ENCODE measurements at places on chromosomes 11 and 22. TPM values are rescaled to one million over a fixed set of nuclear protein-coding genes. Genes with fewer than 3 reads are reported as not detected.

BDNF gene
- total RNA-seq = 4.4 TPM

FGF4 gene
- not detected for total RNA-seq

PSMA1 gene
- total RNA-seq = 163 TPM

P2RX3 gene
- not detected for total RNA-seq

GGT5 gene
- total RNA-seq = 37.5 TPM

GRCh38 chr22:44667829-44668189 lies 34.2 kb upstream of the PRR5 start:
- no peaks in the 10 kb centered on the region for H3K36me3 ChIP-seq
- no peak overlapping the region for H3K27ac ChIP-seq
- DNase-seq = no peak
- H3K27me3 ChIP-seq = no peaks in the 10 kb centered on the region
- H3K4me3 ChIP-seq = peak overlapping the region; percentile 64
- peaks cover 11% of the 10 kb centered on the region for H3K4me1 ChIP-seq

GRCh38 chr11:78560153-78560552 lies 14.5 kb downstream of the NARS2 start:
- no peak overlapping the region for H3K27ac ChIP-seq
- DNase-seq = no peak
- peaks cover 20% of the 10 kb centered on the region for H3K36me3 ChIP-seq
- H3K4me1 ChIP-seq = peaks cover 30% of the 10 kb centered on the region
- no peaks in the 10 kb centered on the region for H3K27me3 ChIP-seq

GRCh38 chr11:78801161-78801884 lies 226.7 kb upstream of the NARS2 start:
- DNase-seq = no peak
- no peaks in the 10 kb centered on the region for H3K27me3 ChIP-seq
- H3K27ac ChIP-seq = peak overlapping the region; percentile 97
- no peaks in the 10 kb centered on the region for H3K36me3 ChIP-seq
- H3K4me3 ChIP-seq = no peak overlapping the region
- H3K4me1 ChIP-seq = peaks cover 71% of the 10 kb centered on the region

- peak overlapping the region; percentile 49 for H3K4me3 ChIP-seq
- peak overlapping the region; percentile 43 for H3K27ac ChIP-seq
- no peak for DNase-seq
- H3K4me1 ChIP-seq = peaks cover 14% of the 10 kb centered on the region
- no peaks in the 10 kb centered on the region for H3K27me3 ChIP-seq
These were observed 203.5 kb upstream of the MTNR1B start for GRCh38 chr11:92765965-92766371.

DNA sequence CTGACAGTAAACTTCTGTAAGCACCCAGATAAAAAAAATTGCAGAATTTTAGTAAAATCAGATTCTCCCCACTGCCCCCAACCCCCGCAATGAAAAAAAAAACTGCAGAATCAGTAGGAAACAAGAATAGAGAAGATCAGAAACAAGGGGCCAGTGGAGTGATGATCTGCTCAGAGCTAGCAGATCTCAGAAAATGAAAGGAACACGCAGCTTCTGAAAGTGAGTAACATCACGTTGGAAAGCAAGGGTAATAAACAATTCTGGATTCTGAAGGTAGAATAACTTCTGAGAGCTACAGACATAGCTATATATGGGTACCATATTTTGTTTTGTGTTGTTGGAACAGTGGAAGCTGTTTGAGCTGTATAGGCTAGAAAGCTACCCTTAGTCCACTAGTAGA lies 23.2 kb downstream of the ACAT1 start:
- H3K27ac ChIP-seq = no peak overlapping the region
- H3K27me3 ChIP-seq = no peaks in the 10 kb centered on the region
- H3K36me3 ChIP-seq = peaks cover 40% of the 10 kb centered on the region
- H3K4me1 ChIP-seq = no peaks in the 10 kb centered on the region

DNA sequence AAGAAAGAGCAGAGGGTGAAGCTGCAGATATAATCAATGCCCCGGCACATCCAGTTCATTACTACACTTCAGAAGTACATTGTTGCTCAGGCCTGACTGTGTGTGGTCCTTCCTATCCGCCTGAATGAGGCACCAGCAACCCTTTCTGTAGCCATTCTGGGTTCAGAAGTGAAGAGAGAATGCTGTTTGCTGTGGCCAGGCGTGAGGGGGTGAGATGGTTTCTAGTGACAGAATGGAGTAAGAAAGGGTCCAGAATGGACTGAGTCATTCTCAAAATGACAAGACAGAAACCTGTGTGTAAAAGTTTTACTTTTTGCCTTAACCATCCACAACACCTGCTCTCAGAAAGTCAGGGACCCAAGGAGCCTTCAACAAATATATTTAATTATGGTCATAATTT lies 334.8 kb downstream of the GUCY1A2 start:
- H3K4me3 ChIP-seq = no peak overlapping the region
- no peak overlapping the region for H3K27ac ChIP-seq
- H3K36me3 ChIP-seq = peaks cover 2% of the 10 kb centered on the region
- H3K4me1 ChIP-seq = peaks cover 7% of the 10 kb centered on the region
- no peaks in the 10 kb centered on the region for H3K27me3 ChIP-seq

GRCh38 chr11:96303980-96304379 lies 39.0 kb downstream of the MAML2 start:
- H3K27ac ChIP-seq = peak overlapping the region; percentile 65
- no peak for DNase-seq
- no peaks in the 10 kb centered on the region for H3K36me3 ChIP-seq
- H3K4me1 ChIP-seq = peaks cover 76% of the 10 kb centered on the region
- H3K27me3 ChIP-seq = no peaks in the 10 kb centered on the region

DNA sequence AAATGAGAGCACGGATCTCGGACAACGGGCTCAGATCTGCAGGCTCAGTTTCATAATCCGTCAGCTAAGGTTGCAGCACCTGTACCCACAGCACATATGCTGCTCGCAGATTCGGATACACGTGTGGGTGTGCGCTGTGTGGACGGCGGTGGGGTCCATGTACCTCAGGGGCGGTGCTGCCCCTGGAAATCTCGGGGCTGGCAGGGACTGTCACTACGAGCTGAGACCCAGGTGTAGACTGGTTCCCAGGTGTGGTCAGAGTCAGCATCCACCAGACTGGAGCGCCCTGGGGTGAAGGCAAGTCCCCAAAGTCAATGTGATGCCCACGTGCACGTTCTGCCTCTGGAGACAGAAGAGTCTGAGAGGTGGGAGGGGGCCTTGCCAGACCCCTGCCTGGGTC lies 989.3 kb downstream of the BRD1 start:
- no peak overlapping the region for H3K27ac ChIP-seq
- H3K4me1 ChIP-seq = no peaks in the 10 kb centered on the region
- no peak for DNase-seq
- H3K4me3 ChIP-seq = no peak overlapping the region
- H3K27me3 ChIP-seq = peaks cover 5% of the 10 kb centered on the region

DNA sequence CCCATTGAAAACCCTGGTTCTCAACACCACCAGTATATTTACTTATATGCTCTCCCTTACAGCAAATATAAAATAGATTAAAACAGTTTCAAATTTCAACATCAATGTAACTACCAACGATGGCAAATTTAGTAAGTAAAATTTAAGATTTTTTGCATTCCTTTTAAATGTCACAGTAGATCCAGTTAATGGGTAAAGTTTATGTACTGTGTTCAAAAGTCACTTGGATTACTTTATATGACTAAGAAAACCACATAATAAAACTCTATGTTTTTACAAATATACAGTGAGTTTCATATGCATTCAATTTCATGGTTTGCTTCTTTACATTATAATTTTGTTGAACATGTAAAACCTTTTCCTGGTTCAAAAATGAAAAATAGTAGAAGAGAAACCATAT lies 364.6 kb downstream of the AASDHPPT start:
- H3K4me3 ChIP-seq = no peak overlapping the region
- DNase-seq = no peak
- H3K36me3 ChIP-seq = no peaks in the 10 kb centered on the region
- no peaks in the 10 kb centered on the region for H3K27me3 ChIP-seq

- no peaks in the 10 kb centered on the region for H3K4me1 ChIP-seq
- H3K27ac ChIP-seq = no peak overlapping the region
- peaks cover 31% of the 10 kb centered on the region for H3K27me3 ChIP-seq
These were observed 51.3 kb downstream of the TRIM29 start for GRCh38 chr11:120086651-120087050.

GRCh38 chr11:1168256-1168655 lies 10.5 kb downstream of the MUC5AC start:
- no peak for DNase-seq
- no peak overlapping the region for H3K4me3 ChIP-seq
- no peak overlapping the region for H3K27ac ChIP-seq
- peaks cover 1% of the 10 kb centered on the region for H3K36me3 ChIP-seq

GRCh38 chr11:47867823-47868222 lies 19.7 kb upstream of the NUP160 start:
- H3K27me3 ChIP-seq = no peaks in the 10 kb centered on the region
- peaks cover 36% of the 10 kb centered on the region for H3K4me1 ChIP-seq
- no peak for DNase-seq
- no peak overlapping the region for H3K27ac ChIP-seq

DNA sequence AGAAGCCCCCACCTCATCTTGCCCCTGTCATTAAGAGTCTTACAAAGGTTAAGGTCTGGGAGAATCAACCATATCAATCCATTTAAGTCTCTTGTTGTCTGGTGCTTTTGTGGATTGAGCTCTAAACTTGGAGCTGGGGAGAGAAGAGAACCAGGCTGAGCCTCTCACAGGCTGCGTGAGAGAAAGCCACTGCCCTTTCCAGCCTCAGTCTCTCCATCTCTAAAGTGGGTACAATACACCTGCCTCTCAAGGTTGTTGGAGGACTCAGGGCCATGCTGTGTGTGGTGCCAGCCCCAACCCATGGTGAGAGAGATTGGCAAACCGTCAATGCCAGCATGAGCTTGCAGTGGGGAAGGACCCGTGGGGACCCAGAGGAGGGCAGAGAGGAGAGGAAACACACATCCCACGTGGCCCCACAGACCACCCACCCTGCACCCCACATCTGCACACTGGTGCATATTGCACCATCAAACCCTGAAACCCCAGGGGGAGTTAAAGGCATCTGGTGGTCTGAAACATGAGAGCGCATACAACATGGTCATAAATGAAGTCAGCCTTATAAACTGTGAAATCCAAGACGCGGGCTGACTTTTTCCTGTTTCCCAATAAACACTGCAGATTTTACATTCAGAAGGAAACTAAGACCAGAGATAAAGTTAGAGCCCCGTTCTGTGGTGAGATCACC lies 27.5 kb upstream of the FBLN1 start:
- no peak overlapping the region for H3K27ac ChIP-seq
- DNase-seq = no peak
- no peak overlapping the region for H3K4me3 ChIP-seq
- no peaks in the 10 kb centered on the region for H3K27me3 ChIP-seq
- H3K36me3 ChIP-seq = no peaks in the 10 kb centered on the region
- H3K4me1 ChIP-seq = peaks cover 73% of the 10 kb centered on the region

GRCh38 chr11:106717222-106717621 lies 301.1 kb downstream of the GUCY1A2 start:
- no peaks in the 10 kb centered on the region for H3K27me3 ChIP-seq
- H3K4me1 ChIP-seq = peaks cover 7% of the 10 kb centered on the region
- H3K4me3 ChIP-seq = no peak overlapping the region
- no peak overlapping the region for H3K27ac ChIP-seq
- H3K36me3 ChIP-seq = peaks cover 1% of the 10 kb centered on the region
